A549 (cell line): ENCODE measurements at places on chromosomes 5 and 9.
A peak's percentile ranks its signal among the peaks of the same experiment; 100 is the strongest.

DNA sequence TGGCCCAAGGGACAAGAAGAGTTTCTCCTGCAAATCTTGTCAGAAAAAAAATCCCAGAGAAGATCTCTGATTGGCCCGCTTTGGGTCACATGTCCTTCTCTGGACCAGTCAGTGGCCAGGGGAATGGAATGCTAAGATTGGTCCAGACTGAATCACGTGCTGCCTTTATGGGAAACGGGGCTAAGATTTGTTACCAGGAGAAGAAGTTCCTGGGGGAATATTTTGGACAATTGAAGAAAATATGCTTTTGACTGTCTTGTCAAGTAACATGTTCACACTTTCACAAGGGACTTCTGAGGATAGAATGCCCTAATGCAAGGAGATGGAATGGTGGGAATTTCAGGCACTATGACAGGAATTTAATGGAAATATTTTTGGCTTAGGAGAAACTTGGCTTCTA lies 74.1 kb upstream of the SH3PXD2B start:
- no peak for DNase-seq

DNA sequence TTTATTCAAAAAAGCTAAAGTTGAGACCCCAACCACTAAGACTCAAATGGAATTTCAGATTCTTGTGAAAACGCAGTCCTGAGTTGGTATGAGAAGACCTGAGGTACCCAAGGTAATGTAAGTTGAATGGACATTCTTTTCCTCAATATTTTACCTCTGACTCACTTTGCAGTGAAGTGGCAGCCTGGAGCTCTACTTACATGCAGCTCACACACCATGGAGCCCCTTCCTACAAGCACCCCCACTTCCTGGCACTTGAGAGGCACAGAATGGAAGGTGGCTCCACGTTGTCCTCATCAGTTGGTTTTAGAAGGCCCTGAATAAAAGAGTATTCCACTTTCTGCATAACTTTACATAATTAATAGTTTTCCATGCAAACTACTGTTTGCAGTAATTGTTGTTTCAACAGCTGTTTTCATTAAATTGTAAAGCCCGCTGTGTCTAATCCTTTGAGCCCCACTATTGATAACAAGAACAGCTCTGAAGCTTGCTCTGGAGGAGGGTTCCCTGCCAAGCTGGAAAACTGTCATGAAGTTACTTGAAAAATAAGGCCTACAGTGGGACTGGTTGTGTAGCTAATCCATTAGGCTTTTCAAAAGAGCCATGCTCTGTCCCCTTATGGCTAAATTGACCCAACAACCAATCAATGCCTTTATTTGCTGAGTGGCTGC lies 102.2 kb upstream of the SPATA31D4 start:
- DNase-seq, result no peak

GRCh38 chr5:146291421-146292074 lies 47.1 kb upstream of the POU4F3 start:
- DNase-seq, result peak; percentile 63

DNA sequence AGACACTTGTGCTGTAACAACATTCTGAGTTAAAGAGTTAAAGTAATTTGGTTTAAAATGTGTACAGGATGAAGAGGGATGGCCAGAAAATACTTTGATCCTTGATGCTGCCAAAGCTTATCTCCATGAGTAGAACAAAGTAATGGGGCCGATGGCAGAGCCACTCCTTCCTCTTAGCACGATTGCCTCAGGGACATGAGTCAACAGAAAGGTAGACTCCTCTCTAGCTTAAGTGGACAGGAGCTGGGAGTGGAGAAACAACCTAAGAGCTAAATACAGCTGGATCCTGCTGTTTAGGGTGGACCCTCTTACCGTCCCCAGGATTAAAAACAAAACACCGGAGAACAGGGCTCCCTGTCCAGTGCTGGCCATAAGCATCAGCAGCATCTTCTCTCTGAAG lies 267.3 kb downstream of the IRX1 start:
- DNase-seq, result no peak

DNA sequence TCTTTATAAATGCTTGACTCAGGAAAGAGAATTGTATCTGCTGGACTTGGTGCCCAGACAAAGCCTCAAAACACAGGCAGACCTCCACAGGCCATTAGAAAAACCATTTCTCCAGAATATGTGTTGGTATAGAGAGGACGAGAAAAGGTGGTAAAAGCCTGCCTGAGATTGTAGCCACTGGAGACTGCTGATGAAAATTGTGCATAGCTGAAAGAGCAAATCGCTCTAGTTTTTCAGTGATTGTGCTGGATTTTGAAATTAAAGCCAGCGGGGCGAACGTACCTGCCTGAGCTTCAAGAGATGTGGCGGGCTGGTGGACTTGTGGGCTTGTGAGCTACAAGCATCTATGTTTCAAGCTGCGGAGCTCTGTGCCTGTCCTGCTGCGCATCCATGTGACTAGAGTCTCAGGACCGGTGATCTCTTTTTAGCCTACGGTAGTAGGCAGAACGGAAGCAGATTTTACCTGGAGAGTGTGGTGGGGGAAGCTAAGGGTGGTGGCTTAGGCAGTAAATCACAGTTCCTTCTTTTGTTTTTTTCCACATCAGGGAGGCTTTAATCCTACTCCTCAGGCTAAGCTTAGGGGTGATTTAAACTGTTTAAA lies 193.6 kb downstream of the SREK1 start:
- no peak for DNase-seq

- no peak for DNase-seq
Observed at GRCh38 chr9:82034956-82035731, 46.6 kb downstream of the SPATA31D1 start.

GRCh38 chr5:132461569-132462070 lies 29.0 kb downstream of the IRF1 start:
- DNase-seq, result no peak

DNA sequence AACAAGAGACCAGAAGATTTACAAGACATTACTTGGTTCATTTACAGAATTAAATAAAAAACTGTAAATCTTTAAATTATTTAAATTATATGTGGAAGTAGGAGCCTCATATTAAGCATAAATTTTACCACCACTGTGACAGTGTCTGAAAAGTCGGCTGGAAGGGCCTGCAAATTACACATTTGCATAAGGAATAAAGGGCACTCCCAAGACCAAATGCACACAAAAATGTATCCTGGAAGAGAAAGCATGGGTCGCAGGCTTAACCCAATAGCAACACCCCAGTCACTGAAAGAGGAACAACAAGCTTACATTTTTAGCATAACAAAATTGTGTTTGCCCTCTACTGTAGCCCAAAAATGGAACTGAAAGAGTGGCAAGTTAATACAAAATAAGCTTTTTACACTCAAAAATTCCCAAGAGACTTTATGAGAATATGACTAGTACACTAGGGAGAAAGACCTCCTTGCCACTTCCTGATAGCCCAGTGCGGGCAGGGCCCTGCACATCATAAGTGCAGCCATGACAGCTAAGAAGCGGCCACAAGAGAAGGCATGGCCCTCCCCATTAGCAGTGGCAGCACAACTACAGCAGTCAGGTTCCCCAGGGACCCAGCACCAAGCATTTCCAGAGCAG lies 482.0 kb downstream of the DTWD2 start:
- DNase-seq, result no peak

GRCh38 chr5:95975703-95976102 lies 14.1 kb upstream of the ELL2 start:
- no peak for DNase-seq
